ENCODE measurements at places on chromosomes 6 and 20.

DNA sequence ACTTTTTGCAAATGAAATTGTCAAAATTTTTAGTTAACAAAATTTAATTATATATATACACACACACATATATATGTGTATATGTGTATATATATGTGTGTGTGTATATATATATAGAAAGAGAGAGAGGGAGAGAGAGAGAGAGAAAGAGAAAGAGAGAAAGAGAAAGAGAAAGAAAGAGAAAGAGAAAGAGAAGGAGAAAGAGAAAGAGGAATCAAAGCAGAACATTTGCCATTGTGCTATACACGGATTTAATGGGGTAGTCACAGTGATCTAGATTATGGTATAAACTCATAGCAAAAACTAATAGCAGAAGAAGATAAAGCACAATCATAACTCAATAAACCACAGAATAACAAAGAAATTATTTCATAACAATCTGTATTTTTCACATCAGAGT lies 126.7 kb downstream of the DST start:
- no peak for DNase-seq

DNA sequence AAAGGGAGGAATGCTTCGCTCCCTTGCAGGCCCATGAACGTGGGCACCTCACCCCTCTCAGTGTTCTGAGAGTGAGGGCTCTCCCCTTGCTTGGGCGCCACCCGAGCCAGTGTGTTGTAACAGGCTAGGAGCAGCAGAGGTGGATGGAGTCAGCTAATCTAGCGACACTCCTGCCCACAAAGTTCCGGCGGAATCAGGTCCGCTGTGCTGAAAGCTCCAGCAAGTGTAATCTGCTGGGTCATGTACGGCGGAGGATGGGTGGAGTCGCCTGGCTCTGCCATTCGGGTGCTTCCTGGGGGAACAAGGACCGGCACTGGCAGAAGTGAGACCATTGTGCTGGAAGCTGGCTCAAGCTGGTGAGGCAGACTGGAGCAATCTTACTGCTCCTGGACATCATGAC lies 1310.1 kb downstream of the EPHA7 start:
- no peak for DNase-seq

GRCh38 chr6:56720882-56721281 lies 78.2 kb upstream of the DST start:
- no peak for DNase-seq

- peak; percentile 49 for DNase-seq
These were observed 56.2 kb upstream of the PREP start for GRCh38 chr6:105459049-105459448.

DNA sequence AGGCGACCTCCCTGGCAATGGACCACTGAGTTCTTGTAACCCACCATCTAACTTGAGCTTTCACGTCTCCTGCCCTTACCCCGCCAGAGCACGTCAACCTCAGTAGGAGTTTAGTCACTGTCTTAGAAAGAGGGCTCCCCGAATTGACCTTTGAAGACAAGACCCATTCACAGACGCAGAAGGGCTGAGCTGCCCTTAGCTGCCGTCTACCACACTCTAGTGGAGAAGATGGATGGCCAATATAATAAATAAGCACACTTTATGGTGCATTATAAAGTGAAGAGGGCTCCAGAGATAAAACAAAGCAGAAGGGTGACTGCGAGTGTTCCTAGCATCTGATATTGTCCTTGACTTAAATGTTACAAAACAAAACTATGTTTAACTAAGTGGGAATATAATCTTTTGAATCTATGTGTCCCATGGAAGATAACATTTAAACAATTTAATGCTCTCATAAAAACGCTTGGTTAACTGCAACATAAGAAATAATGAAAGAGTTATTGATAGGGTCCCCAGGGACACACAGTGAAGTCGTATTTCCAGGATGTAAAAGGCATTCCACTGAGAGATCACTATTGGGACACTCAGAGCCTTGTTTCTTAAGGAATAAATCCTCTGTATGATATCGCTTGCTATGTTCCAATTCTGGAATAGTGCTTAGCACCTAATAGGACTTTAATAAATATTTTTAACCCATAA lies 261.1 kb downstream of the THBS2 start:
- no peak for DNase-seq

DNA sequence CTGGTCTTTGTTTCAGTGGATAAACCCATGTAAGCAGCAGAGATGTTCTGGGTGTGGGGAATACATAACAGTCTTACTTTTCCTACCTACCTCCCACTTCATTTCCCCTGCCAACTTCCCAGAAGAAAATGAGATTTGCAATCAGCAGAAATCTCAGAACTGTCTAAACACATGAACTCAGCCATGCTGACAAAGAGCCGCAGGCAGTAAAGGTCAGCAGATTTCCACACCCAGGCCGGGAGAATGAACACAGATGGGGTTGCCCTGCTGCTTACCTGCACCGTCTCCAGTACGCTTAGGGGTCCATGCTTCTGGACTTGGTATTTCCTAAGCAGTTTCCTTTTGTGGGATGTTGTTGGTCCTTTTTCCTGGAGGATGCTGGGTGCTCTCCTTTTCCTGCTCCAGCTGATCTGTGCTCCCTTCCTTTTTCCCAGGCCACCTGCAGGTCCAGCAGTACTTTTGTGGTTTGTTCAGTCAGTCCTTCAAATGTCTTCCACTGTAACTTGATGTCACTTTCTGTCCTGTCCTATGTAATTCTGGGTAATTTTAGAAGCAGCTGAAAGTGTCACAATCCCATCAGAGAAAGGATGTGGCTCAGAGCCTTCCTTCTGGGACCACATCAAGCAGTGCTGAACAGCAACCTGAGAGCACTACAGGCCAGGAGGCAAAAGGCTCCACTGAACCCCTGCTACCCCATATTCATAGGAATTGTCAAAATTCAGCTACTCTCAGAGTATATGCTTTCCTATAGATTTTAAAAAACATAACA lies 129.0 kb downstream of the CEP57L1 start:
- DNase-seq: no peak

DNA sequence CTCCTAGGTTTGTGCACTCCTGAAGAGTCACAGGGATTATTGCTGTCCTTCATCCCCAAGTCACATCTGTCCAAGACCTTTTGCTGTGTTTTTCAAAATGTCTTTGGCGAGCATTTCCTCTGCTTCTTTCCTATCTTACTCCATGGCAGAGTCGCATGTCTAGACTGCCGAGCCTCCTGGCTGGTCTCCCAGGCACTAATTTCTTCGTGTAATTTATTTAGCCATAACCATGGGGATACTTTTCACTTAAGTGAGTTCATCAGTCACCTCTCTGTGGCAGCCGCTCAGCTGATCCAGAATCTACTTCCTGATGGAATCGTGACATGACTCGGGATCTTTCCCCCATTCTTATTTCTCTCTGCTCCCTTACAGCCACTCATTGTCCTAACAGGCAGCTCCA lies 25.8 kb downstream of the ADGRF5 start:
- DNase-seq: no peak

DNA sequence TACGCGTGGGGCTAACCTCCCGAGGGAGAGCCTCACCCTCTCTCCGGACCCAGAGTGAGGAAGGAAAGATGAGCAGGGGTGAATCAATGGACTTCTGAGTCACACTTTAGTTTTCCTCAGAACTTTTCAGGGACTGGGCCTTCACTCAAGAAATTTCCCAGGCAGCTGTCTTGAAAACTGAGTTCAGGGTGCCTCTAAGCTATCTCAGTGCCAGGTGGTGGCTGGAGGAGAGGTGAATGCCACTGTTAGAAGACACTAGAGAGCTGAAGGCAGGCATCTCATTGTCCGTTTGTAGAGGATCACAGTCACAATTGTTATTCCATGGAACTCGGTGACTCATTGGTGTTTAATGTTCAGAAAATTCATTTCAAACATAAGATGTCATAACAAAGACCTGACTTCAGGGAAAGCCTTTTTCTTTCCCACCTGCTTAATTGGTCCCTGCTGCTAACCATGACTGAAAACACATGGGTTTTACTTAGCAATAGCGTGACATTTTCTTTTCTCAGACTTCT lies 5.3 kb upstream of the SERPINB6 start:
- peak; percentile 88 for DNase-seq

GRCh38 chr20:32652739-32653526 lies 20.8 kb downstream of the C20orf203 start:
- peak; percentile 53 for DNase-seq

DNA sequence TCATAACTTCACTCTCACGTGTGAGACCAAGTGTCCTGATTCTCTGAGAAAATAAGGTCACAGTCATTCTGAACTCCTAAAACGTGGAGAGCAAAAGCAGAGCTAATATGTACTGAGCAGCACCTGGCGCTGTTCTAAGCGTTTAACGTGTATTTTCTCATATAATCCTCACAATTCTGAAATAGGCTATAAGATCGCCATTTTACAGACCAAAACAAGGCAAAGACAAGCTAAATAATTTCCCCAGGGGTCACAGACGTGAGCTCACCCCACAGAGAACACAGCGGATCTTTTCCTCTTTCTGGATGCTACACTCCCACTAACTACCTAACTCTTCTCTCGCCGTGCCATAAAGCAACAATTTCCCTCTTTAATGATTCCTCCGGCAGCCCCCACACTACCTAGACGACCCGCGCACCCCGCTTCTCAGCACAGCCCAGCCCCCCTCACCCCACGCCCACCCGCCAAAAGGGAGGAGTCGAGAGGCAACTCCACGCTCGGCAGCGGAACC lies 636 bp downstream of the SUPT3H start:
- DNase-seq: no peak

DNA sequence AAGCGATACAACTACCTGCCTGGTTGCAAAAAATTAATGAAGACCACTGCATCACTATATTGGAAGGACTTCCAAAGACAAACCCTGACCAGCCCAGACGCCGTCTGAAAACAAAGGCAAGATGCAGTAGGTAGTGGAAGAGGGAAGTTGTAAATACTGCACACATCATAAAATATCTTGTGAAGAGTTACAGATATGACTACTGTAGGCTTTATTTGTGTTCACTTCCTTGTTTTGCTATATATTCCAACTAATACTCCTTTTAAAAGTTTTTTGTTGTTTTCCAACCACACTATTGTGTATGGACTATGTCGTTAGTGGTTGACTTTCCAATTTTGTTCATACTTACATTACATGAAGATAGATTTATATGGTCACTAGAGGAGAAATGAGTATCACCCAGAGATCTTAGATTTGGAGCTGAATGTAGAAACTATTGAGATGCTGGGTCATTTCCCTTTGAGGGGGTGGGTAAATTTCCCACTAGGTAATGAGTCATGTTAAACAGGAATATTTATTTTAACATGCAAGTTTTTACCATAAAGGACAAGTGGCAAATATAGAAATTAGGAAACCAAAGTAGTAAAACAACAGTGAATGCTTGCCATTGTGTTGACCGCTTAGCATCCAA lies 16.6 kb upstream of the TXLNB start:
- no peak for DNase-seq

- no peak for DNase-seq
These were observed 45.6 kb upstream of the SAMHD1 start for GRCh38 chr20:36997121-36997520.

- no peak for DNase-seq
These were observed 63.6 kb downstream of the FAXC start for GRCh38 chr6:99285881-99286280.

- no peak for DNase-seq
These were observed 22.7 kb downstream of the RAMACL start for GRCh38 chr6:166563805-166564204.

DNA sequence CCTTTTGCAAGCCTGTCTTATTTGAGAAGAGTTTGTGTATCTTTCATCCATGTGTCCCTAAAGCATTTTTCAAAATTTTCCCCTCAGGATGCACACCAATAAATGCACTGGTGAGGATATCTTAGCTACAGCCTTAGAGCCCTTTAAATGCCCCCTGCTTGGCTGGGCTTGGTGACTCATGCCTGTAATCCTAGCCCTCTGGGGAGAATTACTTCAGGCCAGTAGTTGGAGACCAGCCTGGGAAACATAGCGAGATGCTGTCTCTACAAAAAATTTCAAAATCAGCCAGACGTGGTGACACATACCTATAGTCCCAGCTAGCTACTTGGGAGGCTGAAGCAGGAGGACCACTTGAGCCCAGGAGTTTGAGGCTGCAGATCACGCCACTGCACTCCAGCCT lies 33.8 kb upstream of the PLCB4 start:
- peak; percentile 71 for DNase-seq

DNA sequence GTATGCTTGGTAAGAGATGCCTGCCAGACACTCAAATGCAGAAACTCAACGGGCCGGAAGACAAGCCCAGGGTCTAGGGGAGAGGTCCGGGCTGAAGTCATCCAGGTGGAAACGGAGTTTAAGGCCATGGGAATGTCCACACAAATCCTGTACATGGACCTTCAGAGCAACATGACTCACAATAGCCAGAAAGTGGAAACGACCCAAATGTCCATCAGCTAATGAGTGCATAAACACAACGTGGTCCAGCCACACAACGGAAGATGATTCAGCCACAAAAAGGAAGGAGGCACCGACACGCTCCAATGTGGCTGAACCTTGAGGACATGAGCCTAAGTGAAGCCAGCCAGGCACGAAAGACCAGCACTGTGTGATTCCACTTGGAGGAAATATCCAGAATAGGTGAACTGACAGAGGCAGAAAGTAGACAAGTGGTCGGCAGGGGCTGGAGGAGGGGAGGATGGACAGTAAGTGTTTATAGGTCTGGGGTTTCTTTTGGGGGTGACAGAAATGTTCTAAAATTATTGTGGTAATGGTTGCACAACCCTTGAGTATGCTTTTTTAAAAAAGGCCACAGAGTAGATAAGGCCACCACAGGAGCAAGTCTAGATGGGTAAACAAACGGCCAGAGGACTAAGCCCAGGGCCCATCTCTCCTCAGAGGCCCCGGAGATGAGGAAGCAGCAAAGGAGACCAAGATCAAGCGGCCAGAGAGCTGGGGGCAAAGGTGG lies 105.6 kb downstream of the PREX1 start:
- no peak for DNase-seq

GRCh38 chr20:7520361-7520760 lies 419.9 kb downstream of the HAO1 start:
- DNase-seq: no peak

GRCh38 chr6:15658181-15658744 lies 4.6 kb downstream of the DTNBP1 start:
- DNase-seq: no peak

- peak; percentile 50 for DNase-seq
These were observed 4.9 kb downstream of the VEGFA start for GRCh38 chr6:43774776-43775534.

DNA sequence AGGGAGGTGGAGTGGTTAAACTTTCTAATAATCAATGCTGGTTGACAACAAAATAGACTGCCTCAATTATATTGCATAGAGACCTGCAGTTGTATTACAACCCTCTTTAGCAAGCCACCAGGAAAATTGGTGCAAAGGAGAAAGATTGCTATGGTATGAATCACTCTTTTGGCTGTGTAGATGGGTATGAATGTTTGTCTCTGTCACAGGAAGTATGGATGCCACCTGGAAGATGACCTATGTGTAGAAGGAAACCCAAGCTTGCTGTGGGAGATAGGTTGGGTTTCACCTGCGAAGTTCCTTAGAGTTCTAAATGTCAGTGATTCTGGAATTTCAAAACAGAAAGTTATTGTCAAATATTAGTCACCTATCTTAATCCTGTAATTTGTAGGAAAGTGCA lies 134.6 kb downstream of the SOBP start:
- DNase-seq: peak; percentile 30
